ENCODE measurements at places on chromosomes 16 and 17.
A peak's percentile ranks its signal among the peaks of the same experiment; 100 is the strongest.

DNA sequence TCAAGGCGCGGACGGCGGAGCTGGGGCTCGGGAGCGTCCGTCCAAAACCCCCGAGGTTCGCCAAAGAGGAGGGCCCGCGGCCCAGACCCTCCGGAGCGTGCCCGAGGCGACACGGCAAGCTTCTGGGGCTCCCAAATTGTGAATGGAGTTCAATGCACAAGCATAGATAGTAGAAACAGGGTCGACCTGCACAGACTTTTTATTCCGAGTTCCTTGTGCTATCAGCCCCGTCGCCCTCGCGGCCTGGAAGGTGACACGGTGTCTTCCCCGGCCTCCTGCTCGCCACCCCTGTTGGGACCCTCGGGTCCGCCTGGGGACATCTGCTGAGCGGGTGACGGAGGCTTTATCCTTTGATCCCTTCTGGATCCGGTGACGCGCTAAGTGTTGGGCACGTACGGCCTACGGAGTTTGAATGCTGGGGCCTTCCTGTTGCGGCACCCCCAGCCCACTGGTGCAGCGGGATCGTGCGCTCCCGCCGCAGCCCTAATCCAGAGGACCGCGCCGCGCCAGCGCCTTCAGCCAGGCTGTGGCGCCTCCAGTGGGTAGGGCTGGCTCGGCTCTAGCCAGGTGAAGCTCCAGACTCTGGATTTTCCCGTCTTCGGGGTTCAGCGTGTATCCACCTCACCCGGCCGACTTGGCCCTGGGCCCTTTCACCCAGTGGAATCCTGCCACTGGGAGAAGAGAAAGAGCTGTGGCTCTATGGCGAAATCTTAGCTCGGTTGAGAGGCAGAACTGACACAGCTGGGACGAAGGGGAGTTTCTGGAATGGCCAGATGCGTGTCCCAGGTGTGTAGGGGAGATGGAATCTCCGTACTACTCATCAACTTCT, 17.0 kb upstream of the NTN1 start:
- DNase-seq: no peak

GRCh38 chr16:88566158-88566557, 4.0 kb upstream of the ZC3H18 start:
- DNase-seq: no peak

- no peak for DNase-seq
These were observed 208.0 kb downstream of the MSI2 start for GRCh38 chr17:57464191-57464864.

DNA sequence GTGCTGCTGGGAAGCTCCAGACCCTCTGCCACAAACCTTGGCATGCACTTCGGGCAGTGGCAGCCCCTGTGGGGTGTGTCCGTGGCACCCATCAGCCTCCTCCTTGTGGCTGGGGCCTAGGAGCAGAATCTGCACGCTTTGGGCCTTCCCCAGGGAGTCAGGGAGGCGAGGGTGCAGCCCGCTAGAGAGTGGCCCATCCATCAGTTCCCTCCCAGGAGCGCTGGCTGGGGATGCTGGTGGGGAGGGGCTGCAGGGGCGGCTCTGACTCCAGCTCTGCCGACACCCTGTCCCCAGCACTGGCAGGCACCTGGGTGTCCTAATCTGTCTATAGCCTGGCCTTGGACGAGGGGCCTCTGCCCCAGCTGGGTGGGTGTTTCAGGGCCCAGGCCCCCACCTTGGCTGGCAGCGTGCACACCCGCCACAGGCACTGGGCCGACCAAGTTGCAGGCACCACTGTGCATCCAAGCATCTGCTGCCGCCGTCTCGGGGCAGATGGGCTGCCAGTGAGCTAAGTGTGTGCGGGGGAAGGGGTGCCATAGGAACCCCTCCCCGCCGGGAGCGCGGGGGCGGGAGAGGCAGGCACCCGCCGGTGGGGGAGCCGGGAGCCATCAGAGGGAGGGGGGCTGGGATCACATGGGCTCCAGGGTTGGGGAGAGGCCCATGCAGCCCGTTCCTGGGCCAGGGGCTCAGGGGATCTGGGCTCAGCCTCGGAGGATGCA, 30.2 kb downstream of the ENDOV start:
- DNase-seq: peak; percentile 75

GRCh38 chr17:33789658-33790057, 465.4 kb upstream of the CCL2 start:
- no peak for DNase-seq

GRCh38 chr16:23302045-23302956, at the start of gene SCNN1B:
Gene SCNN1B (plus strand): TSS chr16:23302302. CDS start chr16:23348600, 46,298 bp downstream.
- DNase-seq: no peak

- no peak for DNase-seq
These were observed 29.1 kb downstream of the ARSG start for GRCh38 chr17:68320311-68320865.

DNA sequence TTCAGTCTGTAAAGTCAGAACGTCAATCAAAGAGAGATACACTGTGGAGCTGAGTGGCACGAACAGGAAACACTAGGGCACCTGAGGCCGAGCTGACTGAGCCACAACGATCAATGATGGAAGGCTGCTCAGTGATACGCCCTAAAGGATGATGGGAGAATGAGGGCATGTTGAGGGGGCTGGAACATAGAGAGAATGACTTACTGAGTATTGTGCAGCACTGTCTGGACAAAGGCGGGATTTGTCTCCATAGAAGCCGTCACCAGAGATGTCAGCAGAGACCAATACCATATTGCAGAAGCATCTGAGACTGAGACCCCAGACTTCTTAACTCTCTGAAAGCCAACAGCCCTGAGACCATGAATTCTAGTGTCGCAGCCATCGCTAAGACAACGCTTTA, 33.4 kb downstream of the ZZEF1 start:
- no peak for DNase-seq

DNA sequence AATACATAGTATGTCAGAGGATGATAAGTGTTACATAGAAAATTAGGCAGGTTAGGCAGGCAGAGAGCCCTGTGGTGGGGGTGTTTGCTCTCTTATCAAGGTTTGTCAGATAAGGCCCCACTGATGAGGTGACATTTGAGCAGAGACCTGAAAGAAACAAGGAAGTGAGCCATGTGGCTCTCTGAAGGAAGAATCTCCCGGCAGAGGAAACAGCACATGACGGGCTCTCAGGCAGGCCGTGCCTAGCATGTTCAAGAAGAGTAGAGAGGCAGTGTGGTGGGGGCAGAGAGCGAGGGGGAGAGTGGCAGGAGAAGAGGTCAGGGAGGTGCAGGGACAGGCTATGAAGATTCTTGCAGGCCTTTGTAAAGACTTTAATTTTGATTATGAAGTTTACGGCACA, 82.0 kb upstream of the ASIC2 start:
- no peak for DNase-seq

DNA sequence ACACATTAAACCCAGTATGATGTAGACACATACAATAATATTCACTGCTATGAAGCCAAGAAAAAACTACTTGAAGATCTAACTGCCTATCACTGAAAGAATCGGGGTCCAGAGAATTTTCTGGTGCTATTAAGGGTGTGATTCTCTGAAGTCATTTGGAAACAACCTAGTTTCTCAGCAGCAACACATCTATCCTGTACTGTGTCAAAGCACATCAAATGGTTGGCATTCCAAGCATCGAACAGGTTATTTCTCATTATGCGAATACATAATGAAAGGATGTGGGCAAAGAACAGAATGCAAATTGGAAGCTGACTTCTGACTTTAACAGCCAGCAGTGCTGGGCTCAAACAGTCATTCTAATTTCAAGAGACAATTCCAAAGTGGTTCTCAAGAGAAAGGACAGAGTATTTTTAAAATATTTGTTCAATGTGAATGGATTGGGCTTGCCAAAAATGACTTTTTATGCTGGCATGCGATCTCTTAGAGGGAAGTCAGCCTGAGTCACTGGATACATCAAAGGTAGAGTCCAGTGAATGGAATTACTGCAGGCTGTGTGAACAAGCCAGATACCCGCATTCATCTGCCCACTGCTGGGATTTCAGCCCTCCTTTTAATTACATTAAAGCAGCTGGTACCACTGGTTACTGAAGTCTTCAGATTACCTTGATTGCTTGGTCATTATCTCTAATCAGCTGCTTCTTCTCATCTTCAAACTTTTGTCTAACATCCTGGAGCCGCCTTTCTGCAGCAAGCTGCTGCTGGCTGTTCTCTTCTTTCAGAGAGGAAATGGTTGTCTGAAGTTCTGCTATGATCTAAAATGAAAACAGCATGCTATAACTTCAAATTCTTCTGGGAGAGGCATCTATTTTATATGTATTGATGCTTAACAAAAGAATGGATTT, 181.2 kb upstream of the AXIN2 start:
- no peak for DNase-seq

- peak; percentile 37 for DNase-seq
These were observed 14.5 kb downstream of the IL34 start for GRCh38 chr16:70660672-70661350.

DNA sequence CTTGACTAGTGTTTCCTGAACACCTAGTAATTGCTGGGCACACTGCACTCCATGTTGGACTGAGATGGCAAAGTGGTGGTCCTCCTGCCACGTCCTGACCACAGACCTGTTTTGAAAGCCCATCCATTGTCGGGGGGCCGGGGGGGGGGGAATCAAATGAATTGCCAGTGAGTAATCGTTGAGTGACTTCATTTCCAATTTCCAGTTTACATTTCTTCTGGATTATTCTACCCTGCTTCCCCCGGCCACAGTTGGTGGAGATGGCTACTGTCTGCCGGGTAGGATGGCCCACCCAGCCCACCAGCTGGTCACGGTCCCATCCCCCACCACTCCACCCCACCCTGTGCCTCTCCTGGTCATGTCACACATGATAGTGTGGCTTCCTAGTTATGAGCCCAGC, 18.2 kb downstream of the RAI1 start:
- no peak for DNase-seq

- no peak for DNase-seq
These were observed 12.6 kb downstream of the ZBTB4 start for GRCh38 chr17:7466639-7467341.

- DNase-seq: no peak
These were observed 62.6 kb downstream of the TUBD1 start for GRCh38 chr17:59830007-59830630.

- no peak for DNase-seq
These were observed 21.2 kb downstream of the ARHGAP17 start for GRCh38 chr16:24993722-24994686.

DNA sequence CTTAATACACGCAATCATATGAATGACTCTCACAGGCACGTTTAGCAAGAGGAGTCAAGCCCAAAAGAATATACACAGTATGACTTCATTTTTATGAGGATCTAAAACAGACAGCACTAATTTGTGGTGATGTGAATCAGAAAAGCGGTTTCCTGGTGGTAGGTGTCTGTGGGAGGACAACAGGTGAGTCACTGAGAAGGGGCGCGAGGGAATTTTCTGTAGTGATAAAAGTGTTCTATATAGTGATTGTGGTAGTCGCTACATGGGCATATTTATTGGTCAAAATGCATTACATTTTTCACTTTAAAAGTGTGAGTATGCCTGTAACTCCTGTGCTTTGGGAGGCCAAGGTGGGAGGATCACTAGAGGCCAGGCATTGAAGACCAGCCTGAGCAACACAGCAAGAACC, 7.6 kb upstream of the TNRC6A start:
- no peak for DNase-seq

DNA sequence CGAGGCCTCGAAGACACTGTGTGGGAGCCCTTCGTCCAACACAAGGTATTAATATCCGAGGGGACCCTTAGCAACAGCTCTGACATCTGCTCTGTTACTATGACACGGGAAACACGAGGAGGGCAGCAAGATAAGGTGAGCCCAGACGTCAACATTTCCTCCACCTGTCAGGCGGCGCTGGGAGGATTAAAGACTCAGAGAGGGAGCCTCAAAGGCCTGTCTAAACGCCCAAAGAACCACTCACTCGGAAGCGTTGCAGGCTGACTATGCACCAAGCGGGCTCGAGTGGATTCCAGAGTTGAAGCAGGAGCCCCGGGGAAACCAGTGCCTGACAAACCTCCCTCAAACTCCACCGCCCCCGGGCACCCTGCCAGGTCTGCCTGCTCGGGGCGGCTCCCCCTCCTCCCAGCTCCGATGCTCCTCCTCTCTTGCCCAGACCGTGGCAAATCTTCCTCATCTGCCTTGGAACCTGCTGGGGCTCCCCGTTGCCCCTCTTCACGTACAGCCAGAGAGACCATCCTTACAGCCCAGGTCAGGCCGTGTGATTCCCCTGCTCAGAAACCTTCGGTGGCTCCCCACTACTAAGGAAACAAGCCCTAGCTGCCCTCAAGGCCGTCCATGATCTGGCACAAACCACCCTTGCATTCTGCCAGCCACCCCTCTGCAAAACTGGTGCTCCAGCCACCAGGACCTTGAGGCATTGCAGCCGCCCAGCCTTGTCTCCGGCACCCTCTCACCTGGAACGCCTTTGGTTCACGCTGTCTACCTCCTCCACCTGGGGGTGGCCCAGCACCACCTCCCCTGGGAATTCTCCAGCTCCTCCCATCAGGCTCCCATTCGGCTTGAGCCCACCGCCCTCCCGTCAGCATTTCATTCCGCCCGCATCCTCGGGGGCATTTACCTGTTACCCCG, 16.2 kb downstream of the RPH3AL start:
- peak; percentile 35 for DNase-seq

- no peak for DNase-seq
These were observed 23.9 kb upstream of the NLK start for GRCh38 chr17:28018439-28019070.

DNA sequence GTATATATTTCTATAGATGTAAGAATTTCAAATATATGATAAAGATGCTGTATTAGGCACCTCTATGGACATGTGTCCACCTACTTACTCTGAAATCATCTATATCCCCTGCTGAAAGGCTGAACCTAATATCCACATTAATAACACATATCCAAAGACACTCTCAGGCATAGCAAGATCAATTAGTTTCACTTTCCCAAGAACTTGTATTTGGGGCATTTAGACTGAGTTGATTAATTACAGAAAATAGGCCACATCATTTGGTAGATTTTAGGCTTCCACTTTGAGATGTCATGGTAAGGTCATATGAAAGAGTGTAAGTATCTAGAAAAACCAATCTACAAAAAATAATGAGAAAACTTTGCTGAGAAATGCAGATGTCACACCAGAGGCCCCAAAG, 45.1 kb downstream of the BRIP1 start:
- DNase-seq: no peak

DNA sequence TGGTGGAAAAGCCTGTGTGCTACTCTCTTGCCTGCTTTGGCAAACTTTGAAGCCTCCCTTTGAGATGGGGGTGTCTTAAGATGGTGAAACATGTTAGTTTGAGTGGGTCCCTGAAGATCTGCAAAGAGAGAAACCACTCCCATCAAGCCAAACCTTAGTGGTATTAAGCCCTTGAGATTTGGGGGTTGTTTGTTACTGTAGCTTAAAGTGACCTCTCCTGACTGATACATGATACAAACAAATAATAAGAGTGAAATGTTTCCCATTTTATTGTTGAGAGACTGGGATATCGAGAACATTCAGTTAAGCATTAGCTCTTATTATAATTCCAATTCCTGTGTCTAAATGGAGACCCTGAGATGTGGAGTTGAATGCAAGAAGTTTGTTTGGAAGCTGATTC, 63.1 kb downstream of the NT5M start:
- DNase-seq: no peak

GRCh38 chr17:61821655-61822054, 41.7 kb downstream of the BRIP1 start:
- no peak for DNase-seq

Measured in dorsolateral prefrontal cortex (tissue), 122 donors.